ENCODE measurements at places on chromosomes 13 and 19.

GRCh38 chr19:15595069-15595468 is 19.9 kb upstream of the CYP4F8 start:
- DNase-seq: no peak

- DNase-seq: no peak
Measured at GRCh38 chr19:4640247-4641000, 1.1 kb downstream of the TNFAIP8L1 start.

GRCh38 chr13:113275387-113275786 is 21.7 kb upstream of the LAMP1 start:
- DNase-seq: no peak

DNA sequence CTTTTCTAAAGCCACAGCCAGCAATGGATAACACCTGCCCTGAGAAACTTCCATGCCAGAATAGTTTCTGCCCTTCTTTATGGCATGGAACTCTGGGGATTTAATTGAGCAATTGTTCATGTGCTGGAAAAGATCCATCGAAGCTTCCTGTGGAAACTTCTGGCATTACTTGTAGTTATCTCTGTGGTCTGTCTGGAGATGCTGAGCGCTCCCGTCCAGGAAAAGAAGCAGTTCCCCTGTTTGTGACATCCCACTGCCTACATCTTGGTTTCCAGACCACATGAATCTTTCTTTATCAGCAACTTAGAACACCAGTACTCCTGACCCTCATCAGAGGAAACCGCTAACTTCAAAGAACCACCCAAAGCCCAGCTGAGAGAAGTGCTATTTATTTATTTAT is 24.6 kb downstream of the FLT1 start:
- DNase-seq: no peak

All from stimulated activated CD8-positive, alpha-beta memory T cell treated with anti-CD3 and anti-CD28 coated beads, Interleukin-4, amount 100 ng/mL, for 1 hour (primary cell).